ENCODE measurements at places on chromosomes 3 and 15.

DNA sequence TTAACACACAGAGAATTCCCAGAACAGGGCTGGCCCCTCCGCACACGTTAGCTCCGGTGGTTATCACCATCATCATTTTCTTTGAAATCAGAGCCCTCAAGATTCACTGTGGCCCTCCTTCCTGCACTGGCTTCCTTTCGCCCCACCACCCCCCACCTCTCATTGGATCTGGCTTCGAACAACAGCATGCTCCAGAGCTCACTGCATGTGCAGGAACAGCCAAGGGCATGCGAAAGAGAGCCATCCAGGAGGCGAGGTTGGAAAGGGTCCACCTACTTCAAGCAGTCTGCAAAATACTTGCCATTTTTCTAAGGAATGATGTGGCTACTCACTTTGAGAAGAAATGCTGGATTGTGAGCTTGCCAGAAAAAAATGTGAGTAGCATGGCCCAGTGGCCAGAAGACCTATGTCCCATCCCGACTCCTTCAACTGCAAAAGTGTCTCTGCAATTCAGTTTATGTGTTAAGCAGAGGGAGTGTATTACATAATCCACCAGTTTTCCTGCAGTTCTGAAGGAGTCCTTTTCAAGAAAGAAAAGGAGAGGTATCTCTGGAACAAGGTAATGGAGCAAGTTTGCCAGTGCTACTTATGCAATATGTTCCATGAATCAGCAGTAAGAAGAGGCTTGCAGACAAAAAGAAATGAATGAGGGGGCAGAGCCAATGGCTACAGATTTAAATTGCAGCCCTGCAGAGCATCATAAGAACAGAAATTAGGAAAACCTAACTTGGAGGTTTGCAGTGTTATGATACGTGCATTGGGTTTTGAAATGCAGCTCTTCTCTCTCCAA, 92.8 kb downstream of the OCA2 start:
- no peak for DNase-seq

DNA sequence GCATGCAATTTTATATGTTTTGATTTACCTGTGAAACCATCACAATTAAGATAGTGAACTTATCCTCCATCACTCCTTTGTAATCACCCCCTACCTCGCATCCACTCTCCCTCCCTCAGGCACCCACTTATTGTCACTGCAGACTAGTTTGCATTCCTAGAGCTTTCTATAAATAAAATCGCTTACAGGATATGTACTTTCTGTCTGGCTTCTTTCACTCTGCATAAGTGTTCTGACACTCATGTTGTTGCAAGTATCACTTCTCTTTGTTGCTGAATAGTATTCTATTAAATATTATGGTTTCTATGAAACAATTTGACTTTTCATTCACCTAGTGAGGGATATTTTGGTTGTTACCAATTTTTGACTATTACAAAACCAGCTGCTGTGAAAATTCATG, 139.3 kb downstream of the RSRC1 start:
- no peak for DNase-seq

- DNase-seq = no peak
These were observed 6.9 kb downstream of the RTP2 start for GRCh38 chr3:187695449-187695848.

DNA sequence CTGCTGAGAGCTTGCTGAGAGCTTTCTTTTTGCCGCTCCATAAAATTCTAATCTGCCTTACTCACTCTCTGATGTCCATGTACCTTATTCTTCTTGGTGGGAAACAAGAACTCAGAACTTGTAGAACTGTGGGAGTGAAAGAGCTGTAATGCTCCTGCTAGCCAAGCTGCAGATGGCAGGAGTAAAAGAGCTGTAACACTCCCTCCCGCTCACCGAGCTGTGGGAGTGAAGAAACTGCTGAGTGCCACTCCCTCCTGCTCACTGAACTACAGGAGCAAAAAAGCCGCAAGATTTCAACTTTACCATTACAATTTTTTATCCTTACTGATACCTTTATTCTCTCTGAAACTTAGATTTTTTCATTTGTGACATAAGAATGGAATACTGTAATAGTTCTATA, 199.1 kb downstream of the SI start:
- no peak for DNase-seq

DNA sequence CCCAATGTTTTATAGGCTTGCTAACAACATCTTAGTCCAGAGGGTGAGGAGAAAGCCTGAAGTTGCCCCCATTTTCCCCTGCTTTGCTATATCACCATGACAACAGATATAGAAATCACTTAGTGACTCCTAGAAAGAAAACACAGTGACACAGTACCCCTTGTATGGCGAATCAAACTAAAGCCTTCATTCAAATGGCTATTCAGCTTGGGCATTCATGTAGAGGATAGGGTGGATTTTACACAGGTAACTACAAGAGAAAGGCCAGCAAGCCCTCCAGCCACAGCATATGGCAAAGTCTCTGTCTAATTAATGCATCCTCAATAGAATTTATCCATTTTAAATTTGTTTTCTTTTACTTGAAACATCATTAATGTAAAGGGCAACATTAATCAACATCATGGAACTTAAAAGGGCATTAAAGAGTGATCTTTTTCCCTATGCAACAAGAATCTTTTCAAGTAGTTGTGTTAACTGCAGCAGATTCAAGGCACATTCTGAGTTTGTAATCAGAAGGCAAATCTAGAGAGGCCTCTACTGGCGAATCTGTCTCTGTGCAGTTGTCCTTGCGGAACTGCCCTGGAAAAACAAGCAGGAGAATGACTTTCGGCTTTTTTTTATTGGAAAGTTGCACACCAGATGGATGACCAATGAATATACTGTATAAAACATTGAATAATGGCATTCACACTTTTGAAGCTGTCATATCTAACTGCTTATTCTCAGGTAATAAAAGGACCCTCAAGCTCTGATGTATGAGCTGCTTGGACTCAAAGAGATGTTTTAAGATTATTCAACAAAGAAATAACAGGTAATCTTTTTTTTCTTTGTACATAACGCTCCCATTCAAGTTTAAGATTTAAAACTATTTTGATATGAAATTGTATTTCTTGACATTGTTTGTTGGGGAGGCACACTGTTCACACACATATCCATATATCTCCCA, 621.7 kb upstream of the AGTR1 start:
- DNase-seq = no peak

DNA sequence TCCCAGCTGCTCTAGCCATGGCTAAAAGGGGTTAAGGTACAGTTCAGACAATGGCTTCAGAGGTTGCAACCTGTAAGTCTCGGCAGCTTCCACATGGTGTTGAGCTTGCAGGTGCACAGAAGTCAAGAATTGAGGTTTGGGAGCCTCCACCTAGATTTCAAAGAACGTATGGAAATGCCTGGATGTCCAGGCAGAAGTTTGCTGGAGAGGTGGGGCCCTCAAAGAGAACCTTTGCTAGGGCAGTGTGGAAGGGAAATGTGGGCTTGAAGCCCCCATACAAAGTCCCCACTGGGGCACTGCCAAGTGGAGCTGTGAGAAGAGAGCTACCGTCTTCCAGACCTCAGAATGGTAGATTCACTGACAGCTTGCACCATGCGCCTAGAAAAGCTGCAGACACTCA, 73.7 kb downstream of the STT3B start:
- DNase-seq = no peak

DNA sequence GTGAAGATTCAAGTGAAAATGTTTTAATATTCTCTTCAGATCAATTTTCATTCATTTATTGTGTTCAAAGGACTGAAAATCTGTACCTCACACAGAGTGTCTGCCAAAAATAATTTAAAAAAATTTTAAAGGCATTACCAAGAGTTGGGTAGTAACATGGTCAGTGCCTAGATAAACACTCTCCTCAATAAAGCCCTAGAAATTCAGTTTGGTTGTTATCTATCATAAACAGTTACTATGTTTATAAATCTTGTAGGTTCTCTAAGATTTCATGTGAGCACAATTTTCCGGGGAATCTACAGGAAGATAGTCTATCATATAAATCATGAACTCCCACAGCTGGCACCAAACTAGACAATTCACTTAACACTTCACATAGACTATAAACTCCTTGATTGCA, 128.6 kb downstream of the GSK3B start:
- DNase-seq = no peak

GRCh38 chr3:2896308-2896939, 213.8 kb downstream of the IL5RA start:
- no peak for DNase-seq

GRCh38 chr3:114758831-114759699, 388.0 kb downstream of the ZBTB20 start:
- DNase-seq = no peak

- DNase-seq = no peak
These were observed 5.0 kb upstream of the SGO1 start for GRCh38 chr3:20190991-20191390.

GRCh38 chr3:196741249-196741889, 1.7 kb downstream of the PAK2 start:
- DNase-seq = no peak

DNA sequence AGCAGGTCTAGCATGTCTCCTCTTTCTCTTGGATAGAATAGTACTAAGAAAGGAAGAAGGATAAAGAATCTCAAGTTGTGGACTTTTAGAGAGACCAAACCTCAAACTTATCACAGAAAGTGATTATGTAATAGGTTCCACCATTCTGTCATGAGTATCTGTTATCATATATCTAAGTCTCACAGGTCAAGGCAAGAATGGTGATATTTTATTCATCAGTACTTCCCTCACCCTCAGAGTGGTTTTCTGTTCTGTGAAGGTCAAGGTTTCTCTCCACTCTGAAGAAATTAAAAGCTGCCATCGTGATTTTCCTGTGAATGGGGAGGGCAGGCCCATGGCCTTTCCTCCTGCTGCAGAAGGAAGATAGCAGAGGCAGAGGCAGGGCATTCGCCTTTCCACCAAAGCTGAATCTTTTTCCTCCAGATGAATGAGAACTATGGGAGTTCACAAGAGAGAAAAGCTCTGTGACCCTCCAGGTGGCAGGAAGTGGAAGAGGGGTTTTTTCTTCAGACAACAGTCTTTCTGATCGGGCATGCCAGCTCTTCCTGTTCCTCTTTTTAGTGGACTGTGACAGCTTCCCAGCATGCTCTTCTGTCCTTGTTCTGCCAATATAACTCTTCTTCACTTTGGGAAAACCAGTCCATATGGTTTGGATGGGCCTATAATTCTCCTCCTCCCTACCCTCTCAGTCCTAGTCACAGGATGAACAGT, 37.1 kb upstream of the CCK start:
- no peak for DNase-seq

- no peak for DNase-seq
These were observed 55.7 kb downstream of the UNC13C start for GRCh38 chr15:54033869-54034458.

- no peak for DNase-seq
These were observed 3.5 kb upstream of the KLF15 start for GRCh38 chr3:126360714-126361060.

DNA sequence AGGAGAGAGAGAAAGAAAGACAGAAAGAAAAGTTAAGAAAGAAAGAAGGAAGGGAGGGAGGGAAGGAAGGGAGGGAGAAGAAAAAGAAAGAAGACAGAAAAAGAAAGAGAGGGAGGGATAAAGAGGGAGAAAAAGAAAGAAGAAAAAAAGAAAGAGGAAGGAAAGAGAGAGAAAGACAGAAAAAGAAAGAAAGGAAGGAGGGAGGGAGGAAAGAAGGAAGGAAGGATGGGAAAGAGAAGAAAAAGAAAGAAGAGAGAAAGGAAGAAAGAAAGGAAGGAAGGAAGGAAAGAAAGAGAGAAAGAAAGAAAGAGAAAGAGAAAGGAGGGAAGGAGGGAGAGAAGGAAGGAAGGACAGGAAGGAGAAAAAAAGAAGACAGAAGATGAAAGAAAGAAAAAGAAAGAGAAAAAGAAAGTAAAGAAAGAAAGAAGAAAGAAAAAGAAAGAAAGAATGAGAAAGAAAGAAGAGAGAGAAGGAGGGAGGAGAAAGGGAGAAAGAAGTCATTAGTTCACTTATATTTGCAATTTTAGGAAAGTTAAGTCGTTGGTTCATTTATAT, 567.2 kb upstream of the CBLB start:
- no peak for DNase-seq

DNA sequence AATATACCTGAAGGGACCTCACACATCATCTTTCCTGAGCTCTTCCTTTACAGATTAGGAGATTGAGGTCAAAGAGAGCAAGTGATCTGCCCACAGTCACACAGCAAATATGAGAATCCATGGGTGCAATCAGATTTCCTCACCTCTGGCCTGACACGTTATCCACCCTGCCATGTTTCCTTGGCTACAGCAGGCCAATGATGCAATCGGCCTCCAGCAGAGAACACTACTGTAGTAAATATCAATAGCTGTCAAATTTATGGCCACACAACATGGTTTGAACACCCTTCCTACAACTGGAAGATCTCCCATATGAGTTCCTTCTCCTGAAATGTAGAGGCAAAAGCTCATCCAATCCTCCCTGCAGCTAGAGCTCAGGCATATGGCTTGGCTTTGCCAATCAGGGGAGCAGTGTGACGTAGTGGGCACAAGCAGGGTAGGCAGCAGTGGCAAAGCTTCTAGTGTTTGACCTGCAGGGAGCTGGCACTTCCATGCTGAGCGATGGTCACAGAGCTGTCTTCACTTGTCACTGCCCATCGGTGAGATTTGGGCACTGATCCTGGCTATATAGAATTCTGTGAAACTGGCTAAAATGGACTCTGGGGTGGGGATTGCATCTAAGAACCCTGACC, 271.3 kb downstream of the TJP1 start:
- DNase-seq = no peak

DNA sequence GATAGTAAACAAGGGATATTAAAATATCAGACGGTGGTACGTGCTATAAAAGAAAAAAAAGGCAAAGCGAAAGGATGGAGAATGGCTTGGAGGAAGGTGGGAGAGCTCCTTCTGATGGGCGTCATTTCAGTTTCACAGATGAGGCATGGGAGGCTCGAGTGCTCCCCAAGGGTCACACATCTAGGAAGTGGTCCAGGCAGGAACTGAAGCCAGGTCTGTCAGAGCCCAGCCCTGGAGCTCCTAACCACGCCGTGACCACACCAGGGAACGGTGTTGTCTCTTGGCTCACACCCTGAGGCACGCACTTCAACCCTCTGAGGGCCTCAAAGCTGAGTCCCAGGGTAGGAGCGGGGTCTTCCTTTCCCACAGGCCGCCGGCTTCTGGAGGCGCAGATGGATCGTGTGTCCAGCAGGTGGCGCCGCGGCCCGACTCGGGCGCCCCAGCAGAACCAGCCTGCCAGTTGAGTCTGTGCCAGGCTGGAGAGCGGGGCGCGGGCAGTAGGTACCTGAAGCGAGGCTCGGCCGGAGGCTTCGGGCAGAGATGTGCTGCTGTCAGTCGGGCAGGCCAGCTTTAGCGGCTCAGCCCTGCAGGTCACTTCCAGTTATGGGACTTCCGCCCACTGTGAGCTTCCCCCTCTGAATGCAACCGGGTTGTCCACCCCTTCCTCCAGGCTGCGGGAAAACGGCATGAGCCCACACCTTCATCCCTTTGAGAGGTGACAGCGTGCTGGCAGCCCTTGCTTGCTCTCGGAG, 68.1 kb downstream of the SLC6A1 start:
- DNase-seq = no peak

DNA sequence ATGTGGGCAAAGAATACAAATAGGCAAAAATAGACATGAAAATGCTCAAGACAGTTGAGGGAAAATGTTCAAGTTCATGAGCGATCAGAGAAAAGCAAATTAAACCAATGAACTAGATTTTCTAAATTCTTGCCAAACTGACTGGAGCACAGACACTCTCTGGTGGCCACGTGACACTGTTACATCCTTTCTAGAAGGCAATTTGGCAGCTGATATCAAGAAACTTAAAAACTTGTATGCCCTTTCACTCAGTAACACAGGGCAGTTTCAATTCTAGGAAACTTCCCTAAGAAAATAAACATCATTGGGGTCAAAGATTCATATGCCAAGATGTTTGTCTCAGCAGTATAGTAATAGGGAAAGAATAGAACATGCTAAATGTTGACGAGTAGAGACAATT, 52.2 kb downstream of the ABHD5 start:
- DNase-seq = no peak

- no peak for DNase-seq
These were observed 6.2 kb downstream of the PRTG start for GRCh38 chr15:55736756-55737155.

Data from NCI-H2107 (cell line).